ENCODE measurements at places on chromosomes 7 and 10.

DNA sequence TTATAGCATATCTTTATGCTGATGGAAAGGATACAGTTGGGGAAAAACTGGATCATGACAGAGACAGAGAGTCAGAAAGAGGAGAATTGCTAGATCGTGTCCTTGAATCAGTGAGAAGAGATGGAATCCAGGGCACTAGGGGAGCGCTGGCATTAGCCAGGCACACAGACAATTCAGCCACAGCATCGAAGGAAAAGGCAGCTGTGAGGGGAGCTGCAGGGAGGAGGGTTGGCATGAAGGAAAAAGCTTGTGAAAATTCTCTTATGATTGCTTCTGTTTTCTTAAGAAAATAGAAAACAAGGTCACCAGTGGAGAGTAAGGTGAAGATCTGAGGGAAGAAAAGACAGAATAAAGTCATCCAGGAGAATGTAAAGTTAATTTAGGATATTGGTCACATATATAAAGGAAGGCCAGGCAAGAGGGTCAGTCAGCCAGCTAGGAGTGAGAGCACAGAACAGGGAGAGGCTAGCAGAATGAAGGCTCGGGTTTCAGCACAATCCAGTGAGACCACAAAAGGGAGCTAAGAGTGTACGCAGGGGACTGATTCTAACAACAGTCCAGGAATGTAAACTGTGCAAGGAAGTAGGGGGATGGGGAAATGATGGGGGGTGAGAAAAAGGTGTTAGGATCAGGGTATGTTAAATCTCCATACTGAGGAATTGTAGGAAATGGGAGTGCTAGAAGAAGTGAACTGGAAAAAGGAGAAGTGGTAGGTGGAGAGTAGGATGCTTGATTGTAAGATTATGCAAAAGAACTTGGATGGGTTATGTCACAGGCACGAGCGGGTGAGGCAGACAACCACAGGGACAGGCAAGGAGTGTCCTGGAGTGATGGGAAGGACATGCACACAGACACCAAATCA lies 112.0 kb downstream of the RNF32 start:
- no peak for DNase-seq

DNA sequence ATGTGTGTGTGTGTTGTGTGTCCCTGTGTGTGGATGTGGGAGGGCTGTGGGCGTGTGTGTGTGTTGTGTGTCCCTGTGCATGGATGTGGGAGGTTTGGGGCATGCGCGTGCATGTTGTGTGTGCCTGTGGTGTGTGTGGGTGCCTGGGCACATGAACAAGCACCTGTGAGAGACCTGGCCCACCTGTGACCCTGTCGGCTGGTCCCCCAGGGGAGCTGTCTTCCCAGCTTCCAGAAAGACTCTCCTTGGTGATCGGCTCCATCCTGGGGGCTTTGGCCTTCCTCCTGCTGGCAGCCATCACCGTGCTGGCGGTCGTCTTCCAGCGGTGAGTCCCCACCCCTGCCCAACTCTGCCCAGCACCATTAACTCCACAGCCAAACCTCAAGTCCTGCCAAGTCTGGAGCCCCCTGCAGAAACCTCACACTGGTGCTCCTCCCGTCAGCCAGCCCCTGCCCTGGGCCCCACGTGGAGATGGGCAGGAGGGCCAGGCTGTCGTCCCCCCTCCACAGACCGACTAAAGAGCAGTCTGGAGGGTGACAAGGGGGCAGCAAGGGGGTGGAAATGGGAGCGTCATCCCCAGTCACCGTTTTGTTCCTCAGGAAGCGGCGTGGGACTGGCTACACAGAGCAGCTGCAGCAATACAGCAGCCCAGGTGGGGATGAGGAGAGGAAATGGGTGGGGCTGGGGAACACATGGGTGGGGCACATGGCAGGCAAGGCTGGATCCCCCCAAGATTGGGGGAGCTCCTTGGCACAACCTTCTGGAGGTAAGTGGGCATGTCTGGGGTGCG lies 12.7 kb downstream of the EPHB6 start:
- no peak for DNase-seq

DNA sequence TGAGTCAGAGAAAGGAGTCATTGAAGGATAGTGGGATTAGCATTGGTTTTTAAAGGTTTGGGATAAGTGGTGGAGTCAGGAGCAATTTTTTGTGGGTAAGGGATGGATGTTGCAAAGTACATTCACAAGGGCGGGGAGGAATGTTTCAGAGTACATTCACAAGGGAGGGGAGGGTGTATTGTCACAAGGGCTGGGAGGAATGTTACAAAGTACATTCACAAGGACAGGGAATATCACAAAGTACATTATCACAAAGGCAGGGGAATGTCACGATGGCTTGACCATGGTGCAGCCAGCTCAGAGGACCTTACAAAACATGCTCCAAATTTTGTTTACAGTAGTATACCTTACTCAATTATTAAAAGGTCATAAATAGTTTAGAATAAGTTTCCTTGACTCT lies 30.3 kb downstream of the C1GALT1 start:
- DNase-seq = no peak

DNA sequence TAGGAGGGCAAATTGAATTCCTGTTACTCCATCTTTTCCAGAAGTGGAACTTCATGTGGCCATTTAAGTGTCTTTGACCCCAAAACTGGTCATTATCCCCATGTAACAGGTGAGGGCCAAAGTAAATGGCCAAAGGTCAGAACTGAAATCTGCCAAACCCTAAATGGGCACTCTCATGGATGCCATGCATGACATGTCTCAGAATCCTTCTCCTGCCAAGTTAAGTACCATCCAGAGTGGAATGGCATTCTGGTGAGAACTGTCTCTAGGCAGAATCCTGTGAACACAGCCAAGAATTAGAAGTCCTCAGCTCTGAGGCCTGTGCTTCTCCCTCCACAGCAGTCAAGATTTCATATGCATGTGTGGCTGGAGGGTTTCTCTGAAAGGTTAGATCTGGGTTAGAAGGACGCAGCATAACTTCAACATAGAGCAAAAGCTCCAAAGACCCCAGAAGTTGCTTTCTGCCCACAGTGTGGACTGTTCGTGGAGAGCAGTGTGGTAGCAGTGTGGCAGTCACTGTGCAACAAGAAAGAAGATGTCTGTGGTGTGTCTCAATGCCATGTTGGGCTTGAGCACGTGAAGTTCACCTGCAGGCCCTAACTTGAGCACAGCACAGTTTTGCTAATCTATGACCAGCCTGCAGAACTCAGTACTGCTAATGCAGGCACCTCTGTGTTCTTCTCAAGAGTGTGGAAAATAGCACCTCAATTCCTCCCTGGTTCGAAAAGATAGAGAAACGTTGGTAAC lies 121.3 kb downstream of the ADCY1 start:
- no peak for DNase-seq

- no peak for DNase-seq
Observed at GRCh38 chr7:36001546-36001945, 151.5 kb upstream of the EEPD1 start.

GRCh38 chr7:102396710-102397019 lies 502 bp downstream of the PRKRIP1 start:
- no peak for DNase-seq

- no peak for DNase-seq
Observed at GRCh38 chr10:5540891-5541290, 16.1 kb downstream of the CALML3 start.

- no peak for DNase-seq
Observed at GRCh38 chr10:124009231-124010015, 84.0 kb downstream of the CHST15 start.

DNA sequence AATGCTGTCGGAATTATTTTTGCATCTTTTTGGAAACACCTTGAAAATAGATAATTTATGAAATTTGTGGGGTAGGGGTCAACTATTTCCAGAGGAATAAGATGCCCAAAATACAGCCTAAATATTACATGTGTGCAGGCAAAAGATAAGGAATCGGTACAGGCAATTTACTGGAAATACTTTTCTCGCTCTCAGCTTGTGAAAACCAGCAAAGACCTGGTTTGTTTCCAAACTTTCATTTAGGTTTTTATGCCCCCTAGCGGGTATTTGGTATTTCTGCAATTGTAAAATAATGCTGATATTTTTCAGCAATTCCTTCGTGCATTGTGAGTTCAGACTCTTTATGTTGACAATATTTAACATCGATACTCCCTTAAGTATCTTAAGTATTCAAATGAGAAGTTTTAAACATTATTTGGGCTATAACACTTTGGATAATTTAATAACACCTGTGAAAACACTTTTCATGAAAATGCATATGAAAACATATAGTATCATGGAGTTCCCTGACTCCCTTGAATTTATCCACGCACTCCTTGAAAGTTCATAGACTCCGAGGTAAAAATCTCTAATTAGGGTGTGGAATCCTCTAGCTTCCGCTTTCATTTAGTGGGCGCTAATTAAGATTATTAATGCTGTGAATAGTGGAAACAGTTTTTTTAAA lies 132.4 kb downstream of the TSPAN12 start:
- no peak for DNase-seq

DNA sequence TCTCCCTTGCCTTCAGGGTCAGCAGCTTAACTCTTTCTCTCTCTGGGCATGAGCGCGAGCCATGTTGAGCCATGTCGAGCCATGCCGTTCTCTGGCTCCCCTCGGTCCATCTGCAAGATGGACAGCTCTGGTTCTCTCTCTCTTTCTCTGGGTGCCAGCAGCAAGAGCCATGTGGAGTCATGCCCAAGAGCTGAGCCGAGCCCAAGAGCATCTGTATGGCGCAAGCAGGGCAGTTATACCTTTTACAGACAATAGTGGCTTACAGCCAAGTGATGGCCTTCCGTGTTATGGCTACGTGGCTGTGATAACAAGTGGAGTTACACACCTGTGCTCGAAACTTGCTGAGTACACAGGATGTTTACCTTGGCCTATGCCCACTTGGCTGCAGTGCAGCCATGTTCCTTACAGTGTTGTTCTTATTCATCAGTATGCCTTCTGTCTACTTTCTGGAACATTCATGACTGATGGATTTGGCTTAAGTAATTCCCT lies 327.7 kb downstream of the GLRX3 start:
- DNase-seq = no peak

DNA sequence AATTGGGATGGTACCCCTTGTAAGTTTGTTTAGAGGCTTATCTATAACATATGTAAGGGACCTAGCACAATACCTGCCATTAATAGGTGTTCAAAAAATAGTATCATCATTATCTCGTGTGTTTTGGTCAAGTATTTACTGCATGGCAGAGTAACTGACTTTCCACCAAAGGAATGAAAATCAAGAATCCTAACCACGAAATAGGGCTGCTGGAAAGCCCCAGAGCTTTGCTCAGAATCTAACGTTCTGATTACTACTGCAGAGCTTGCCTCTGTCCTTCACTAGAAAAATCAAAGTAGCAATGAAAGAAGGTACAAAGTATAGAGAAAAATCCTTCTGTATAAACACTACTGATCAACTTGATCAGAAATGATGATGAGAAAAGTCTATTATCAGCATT lies 34.9 kb downstream of the DCLRE1C start:
- no peak for DNase-seq

- DNase-seq = no peak
Observed at GRCh38 chr10:93680412-93681047, 21.9 kb downstream of the FRA10AC1 start.

GRCh38 chr10:128929767-128930166 lies 537.3 kb upstream of the MGMT start:
- no peak for DNase-seq

GRCh38 chr10:5952731-5953385 lies 24.5 kb downstream of the IL15RA start:
- no peak for DNase-seq

GRCh38 chr7:79529881-79530235 lies 76.4 kb upstream of the MAGI2 start:
- DNase-seq = no peak

DNA sequence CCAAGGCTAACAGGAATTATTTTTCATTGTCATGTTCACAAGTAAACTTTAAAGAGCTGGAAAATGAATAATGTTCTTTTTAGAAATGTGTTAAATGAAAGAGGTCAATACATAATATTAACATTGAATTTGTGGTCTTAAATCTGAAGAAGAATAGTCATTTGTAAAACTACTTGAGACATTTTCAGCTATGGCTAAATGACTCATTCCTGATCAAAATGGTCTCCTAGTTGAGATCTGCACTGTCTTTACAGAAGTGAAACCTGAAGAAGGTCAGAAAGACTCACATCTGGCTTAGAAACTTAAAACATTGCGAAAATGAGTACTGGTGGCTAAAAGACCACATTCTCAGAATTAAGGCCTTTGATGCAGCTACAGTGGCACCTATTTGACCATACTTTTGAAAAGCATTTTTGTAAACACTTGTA lies 5.9 kb downstream of the PIK3CG start:
- no peak for DNase-seq

DNA sequence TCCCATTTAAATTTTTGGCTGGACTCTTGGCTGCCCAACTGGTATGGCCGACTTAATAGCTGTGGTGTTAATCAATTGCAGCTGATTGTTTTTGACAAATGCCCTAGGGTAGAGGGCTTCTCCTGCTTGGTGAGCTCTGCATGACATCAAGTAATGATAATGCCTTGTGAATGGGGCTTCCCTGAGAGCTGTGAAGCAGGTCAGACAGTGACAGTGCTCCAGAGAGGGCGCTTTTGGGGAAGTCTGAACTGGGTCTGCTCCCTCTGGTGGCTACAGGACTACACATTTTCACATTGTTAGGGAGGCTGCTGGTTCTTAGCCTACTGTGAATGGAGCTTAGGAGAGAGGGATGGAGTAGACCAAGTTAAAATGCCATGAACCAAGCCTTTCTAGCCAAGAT lies 98.8 kb downstream of the SDK1 start:
- peak; percentile 1 for DNase-seq

DNA sequence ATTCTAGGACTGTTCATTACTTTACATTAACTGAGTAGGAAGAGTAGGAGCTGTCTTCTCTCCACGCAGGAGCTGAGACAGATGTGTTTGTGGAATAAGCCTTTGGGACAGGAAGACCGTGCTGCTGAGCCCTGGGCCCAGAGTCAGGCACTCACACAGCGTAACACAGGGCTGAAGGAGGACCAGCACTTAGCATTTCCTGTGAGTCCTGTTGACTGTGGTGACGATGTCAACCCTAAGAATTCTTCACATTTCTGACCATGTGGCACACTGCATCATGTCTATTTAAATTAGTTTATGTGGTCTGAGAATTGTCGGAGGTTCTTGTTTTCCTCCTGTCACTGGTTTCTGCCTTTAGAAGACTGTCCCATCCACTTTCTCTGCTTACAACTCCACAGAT lies 117.2 kb downstream of the PIP4K2A start:
- no peak for DNase-seq

DNA sequence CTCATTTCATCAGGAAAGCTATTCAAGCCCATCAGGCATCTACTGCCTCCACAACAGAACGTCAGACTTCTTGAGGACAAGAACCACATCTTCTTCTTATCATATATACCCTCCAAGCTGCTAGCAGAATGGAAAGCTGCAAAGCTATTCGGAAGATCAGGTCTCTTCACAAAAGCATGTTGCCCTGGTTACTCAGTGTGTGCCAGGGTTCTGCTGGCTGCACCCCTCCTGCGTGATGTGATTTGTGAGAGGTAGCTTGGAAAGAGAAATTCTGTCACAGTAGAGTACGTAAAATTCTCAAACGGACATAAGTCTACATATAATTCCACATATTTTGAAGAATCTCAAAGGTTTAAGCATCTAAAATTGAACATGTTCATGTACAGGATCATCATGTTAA lies 681.7 kb downstream of the PARD3 start:
- no peak for DNase-seq

- no peak for DNase-seq
Observed at GRCh38 chr7:155773531-155773930, 38.7 kb downstream of the SHH start.

- DNase-seq = no peak
Observed at GRCh38 chr7:125347269-125347668, 417.6 kb upstream of the POT1 start.
